Mesendoderm (in vitro differentiated cells): ENCODE measurements at places on chromosomes 16 and 17.
A peak's percentile ranks its signal among the peaks of the same experiment; 100 is the strongest.

GRCh38 chr16:50298591-50299507 lies 32.5 kb downstream of the ADCY7 start:
- no peak for DNase-seq

DNA sequence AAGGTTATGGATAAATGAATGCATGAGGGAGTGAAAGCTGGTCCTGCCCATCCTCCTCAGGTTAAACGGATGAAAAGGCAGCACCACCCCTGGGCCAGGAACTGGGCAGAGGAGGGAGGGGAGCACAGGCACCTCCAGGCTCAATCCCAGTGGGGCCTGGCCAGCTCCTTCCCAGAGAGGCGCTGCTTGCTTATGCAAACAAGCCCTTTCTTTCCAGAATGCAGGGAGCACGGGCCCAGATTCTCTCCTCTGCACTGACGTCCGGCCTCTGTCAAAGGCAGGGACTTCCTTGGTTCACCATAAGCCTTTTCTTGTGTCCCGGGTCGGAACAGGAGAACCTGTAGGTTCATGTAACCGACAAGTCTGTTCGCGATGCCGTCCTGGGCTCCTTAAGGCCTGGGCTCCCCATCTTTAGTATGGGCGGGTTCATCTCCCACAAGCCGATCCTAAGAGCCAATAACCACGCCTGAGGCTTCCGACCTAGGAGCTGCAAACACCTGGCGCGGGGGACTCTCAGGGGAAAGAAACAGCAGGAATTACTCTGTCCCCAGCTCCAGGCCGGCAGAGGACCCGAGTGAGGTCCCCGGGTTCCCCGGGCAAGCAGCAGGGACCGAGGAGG lies 16.3 kb downstream of the ENPP7 start:
- DNase-seq: peak; percentile 30

DNA sequence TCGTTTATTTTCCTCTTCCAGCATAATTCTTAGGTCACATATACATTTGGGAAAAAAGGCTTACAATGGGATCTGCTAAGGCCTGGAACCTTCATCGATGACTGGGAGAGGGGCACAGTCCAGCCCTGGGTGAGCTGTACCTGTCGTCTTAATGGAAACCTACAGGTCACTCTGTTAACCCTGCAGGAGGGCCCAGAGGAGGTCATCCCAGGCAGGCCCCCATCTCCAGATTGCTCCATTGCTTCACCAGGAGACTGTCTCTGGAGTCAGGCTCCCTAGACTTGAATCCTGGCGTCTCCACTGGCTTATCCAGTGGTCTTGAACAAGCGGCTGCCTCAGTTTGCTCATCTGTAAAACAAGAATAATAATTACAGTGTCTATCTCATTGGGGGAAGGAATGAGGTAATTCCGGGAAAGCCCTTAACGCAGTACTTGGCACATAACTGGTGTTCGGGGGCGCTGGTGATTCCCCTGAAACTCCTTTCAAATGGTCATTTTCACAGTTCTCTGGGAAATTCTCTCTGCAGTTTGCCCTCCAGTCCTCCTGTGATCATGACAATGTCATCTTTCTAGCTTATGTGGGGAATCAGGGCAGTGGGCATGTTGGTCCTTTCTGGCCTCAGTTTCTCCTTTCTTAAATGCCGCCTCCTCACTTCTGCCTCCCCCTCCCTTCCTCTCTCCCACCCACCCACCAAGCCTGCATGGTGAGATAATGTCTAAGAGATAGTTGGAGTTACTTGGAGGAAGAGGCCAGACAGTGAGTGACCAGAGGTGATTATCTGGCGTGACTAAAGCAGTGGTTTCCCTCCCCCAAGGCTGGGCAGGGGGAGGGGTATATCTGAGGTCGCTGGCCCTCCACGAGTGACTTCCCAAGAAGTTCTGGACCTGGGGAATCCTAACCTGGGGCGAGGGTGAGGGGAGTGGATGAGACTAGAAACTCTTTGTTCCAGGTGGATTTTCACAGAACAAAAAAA lies 31.3 kb upstream of the TAC4 start:
- DNase-seq: no peak

GRCh38 chr17:61128661-61129115 lies 271.0 kb upstream of the TBX2 start:
- no peak for DNase-seq

GRCh38 chr16:48047720-48048119 lies 108.1 kb downstream of the ABCC12 start:
- DNase-seq: no peak

DNA sequence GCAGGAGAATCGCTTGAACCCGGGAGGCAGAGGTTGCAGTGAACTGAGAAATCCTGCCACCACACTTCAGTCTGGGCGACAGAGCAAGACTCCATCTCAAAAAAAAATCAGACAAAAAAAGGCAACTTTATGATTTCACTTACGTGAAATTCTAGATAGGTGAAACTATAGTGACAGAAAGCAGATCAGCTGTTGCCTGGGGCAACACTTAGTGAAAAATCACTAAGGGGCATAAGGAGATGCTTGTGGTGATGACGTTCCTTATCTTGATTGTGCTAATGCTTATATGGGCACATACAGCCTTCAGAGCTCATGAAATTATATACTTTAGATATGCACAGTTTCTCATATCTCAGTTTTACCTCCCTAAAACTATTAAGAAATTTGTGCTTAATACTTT lies 41.6 kb upstream of the SLC5A10 start:
- DNase-seq: no peak

DNA sequence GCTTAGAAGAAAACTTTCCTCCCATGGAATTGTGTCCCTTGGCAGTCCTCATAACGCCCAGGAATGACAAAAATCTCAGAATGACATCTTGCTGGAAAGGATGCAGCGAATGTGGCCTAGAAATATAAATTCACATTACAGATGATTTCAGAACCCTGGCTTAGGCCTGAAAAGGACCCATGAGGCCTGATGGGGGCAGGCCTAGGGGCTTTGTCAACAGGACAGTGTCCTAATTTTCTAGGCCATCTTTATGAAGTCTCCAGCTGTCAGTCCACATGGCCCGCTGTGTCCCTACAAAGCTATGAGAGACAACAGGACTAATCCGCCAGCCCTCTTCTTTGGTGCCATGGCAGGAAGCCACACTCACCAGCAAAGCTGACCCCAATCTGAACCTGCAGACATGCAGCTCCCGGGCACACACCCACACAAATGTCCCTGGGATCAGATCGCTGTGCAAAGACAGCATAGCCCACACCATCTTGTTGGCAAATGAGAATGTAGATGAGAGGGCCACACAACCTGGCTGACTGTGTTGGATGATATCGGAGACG lies 40.4 kb upstream of the DNAH17 start:
- DNase-seq: no peak

GRCh38 chr17:40068917-40069750 lies 6.4 kb downstream of the THRA start:
- peak; percentile 47 for DNase-seq

DNA sequence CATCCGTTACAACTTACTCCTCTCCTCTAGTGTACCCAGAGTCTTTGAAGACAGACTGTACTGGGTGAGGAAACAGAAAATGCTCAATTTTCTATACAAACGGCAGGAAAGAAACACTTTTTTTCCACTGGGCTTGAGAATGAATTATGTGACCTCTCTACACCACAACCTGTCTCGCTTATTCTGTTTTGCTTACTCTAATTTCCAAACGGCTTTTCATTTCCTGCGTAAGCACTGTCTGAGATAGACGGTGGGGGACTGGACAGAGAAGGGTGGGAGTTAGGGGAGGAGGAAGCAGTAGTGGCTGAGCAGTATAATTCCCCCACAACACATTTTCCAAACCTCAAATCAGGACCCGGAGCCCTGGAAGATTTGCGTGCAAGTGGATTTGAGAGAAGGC lies 191.4 kb upstream of the SDK2 start:
- no peak for DNase-seq

GRCh38 chr16:11088831-11089230 lies 144.5 kb downstream of the CLEC16A start:
- no peak for DNase-seq

- DNase-seq: no peak
Observed at GRCh38 chr17:7611635-7612293, 2.9 kb downstream of the FXR2 start.

GRCh38 chr16:3963203-3963602 lies 82.7 kb upstream of the CREBBP start:
- DNase-seq: peak; percentile 22

DNA sequence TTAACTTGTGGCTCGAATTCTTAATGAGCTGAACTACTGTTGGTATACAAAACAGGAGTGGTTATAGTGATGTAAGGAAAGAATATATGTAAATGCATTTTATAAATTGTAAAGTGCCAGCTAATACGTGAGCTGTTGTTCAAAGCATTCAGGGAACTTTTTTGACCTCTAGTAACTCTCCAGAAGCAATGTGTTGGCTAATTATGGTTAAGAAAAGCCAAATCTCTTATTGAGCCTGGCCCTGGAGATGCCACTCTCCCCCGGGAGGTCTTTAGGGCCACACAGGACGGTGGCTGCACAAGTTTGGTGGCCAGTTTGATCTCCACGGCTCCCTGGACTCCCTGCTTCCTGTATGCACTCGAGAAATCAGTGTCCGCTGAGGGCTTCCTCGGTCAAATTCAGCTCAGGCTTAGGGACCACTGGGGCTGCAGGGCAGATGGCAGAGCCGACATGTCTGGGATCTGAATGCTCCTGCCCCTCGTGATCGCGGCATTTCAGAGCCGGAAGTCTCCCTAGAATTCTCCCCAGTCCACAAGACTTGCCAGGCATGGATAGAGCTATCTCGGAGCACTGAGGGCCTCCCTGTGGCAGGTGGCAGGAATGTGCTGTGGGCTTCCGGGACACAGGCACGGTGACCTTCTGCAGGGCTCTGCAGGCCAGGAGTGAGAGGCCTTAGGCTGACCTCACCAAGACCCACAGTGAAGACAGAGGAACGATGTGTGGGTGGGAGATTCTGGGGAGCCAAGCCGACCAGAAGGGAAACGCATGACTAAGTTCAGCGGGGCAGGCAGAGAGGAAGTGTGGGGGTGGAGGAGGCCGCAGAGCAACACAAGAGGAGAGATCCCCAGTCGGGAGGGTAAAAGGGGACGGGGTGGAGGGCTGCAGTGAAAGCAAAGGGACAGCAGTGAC lies 18.6 kb upstream of the PITPNM3 start:
- DNase-seq: peak; percentile 39

DNA sequence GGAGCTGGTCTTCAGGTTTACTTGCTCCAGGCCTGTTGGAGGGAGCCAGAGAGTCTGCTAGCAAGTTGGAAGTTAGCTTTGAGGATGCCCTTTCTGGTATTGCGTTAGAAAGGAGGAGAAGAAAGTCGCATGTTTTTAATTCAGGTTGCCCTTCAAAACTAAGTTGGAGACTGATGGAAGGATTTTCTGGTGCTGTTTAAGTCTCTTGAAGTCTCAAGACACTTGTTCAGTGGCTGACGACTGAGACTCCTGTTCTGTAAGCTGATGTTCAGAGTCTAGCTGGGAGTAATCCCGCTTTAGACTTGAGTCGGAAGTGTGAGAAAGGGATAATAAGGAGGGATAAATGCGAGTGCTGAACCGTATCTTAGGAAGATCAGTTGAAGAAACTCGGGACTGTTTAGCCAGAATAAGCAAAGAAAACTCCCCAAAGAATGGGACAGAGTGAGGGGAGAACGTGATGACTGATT lies 740 bp downstream of the AATF start:
- no peak for DNase-seq

DNA sequence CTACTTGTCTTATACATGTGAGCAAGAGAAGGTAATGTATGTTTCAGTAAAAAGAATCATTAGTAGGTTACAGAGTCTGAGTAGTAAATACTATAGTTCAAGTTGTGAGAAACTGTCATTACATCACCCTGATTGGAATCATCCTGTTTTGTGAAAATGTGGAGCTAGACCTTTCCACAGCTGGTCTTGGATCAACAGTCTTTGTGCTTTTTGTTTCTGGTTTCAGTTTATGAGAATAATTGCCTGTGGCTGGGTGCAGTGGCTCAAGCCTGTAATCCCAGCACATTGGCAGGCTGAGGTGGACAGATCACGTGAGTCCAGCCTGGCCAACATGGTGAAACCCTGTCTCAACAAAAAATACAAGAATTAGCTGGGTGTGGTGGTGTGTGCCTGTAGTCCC lies 19.7 kb upstream of the SHISA9 start:
- no peak for DNase-seq

DNA sequence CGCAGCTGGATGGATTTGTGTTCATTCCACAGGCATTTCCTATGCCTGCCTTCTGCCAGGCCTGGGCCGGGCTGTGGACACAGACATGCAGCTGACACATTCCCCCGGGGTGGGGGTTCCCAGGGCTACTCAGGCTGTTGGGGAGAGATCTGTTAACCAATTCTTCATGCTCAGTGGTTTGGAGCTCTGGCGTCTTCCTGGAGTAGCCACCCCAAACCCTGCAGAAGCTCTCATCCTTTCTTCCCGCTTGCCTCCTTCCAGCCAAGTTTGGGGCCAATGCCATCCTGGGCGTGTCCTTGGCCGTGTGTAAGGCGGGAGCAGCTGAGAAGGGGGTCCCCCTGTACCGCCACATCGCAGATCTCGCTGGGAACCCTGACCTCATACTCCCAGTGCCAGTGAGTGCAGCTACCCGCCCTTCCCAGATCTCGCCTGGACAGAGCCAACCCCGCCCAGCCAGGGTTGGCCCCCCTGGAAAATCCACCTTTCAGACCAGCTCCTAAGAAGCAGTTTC lies 2.6 kb downstream of the ENO3 start:
- DNase-seq: no peak

DNA sequence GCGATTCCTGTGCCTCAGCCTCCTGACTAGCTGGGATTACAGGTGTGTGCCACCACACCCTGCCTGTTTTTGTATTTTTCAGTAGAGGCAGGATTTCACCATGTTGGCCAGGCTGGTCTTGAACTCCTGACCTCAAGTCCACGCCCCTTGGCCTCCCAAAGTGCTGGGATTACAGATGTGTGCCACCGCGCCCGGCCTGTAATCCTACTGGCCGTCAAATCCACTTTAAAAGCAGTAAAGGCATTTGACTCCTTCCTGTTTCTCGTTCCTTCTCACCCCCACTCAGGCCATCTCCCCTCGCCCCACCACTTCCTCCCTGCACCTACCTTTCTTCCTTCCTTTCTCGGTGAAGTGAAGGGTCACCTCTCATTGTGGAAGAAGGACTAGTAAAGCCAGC lies 69.4 kb upstream of the CREBBP start:
- DNase-seq: no peak

GRCh38 chr17:71727723-71728122 lies 393.1 kb upstream of the SOX9 start:
- no peak for DNase-seq

- DNase-seq: no peak
Observed at GRCh38 chr17:35521150-35521549, 16.3 kb downstream of the SLFN12L start.

- DNase-seq: no peak
Observed at GRCh38 chr17:15368600-15368999, 27.2 kb upstream of the TEKT3 start.
